Germinal center (tissue), 1 donor: ENCODE measurements at places on chromosomes 5 and 9.

DNA sequence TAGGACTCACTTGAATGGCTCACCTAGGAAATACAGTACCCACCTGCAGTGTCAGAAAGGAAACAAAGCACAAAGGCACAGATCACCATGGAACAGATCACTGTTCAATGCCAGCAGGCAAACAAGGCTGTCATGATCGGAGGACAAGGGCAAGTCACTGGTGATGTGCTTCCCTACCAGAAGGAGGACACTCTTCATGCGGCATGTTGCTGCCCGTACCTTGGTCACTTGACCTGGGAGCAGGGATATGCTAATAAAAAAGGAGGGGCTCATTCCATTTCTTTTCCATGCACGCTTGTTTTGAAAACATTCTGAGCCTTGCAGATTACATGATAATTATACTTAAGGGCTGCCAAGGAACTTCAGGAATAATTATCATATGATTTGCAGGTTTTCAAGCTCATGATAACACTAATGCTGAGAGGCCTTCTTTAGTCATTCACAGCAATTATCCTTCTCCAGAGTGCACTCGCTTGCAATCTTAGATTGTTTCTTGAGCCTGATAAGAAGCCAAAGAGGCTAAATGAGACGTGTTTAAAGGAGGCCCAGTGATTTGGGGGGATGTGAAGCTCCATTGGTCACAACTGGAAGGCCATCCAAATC is 36.1 kb upstream of the STARD4 start:
- DNase-seq: no peak

DNA sequence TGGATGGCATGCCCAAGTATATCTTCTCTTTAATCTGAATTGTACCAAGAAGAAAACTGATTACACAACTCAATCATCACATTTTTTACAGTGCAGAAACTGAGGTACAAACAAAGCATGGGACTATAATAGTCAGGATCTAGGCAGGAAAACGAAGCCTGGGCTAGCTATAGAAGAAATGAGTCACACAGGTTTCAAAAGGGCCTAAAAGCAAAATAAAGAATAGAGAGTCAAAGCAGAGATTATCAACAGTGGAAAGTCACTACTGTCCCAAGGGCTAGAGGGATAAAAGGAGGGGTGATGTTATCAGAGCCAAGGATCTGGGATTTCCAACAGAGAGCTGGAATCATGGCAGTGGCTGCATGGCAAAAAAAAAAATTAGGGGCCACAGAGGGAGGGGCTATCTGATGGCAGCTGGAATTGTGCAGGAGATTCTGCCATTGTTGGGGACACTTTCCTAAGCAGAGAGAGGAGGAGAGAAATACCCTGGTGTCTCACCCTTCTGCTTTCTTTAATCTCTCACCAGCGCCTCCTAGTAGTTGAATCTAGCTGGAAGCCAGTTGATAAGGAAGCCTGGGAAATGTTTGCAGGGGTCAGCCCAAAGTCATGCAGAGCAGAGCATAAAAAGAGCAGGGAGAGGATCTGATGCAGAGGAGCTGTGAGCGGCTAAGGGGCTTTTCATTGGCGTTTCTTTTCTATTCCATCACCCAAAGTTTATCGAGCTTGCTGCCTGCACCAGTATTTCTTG is 343.2 kb downstream of the ACTL7B start:
- no peak for DNase-seq

DNA sequence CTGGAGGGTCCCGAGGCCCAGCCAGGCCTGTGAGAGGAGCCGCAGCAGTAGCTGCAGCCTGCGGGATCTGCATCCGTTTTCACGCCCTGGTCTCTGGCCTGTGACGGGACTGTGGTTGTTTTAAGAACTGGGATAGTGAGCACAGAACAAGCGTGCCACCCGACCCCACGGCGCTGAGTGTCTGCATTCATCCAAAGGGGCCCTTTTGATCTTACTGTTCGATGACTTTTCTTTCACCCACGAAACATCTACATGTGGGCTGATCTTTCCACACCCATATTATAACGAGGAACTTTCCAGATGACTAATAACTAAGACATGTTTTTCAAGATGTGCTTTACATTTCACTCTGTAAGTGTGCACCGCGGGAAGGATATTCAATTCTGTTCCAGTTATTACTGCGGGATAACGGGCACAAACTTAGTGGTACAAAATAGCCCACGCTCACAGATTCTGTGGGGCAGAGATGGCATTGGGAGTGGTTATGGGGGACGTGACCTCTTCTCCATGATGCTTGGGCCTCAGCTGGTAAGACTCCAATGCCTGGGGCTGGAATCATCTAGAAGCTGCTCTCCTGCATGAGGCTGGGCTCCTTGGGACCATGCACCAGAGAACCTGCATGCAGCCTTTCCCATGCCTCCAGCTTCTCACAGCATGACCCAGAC is 165.0 kb downstream of the SYK start:
- no peak for DNase-seq

DNA sequence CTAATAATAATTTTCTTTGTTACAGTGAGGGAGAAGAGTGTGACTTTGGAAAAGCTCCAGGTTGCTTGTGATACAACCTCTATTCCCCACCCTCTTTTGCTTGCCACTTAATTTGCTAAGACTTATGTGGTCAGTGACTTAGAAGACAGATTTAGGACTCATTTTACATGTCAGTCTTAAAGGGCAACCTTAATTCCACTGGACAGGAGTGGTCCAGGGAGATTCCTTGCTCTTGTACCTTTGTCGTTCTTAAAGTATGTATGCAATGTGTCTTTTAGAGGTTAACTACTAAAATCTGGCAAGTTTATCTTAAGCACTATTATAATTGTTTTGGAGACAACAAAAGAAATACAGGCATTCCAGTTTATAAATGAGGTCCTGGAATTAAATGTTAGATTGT is 20.0 kb downstream of the SLC30A5 start:
- DNase-seq: no peak

DNA sequence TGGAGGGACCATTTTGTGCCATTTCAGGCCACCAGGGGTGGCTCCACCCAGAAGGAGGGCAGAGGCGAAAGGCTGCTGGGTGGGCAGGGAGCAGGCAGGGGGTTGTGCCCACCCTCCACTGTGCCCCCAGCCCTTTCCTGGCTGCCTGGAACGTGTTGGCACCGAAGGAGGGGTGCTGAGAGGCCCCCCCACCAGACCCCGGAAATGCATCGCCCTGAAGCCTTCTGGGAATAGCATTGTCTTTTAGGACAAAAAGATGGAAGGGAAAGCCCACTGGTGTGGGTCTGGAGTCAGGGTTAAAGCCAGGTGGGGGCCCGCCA is 5.1 kb downstream of the NOXA1 start:
- no peak for DNase-seq

DNA sequence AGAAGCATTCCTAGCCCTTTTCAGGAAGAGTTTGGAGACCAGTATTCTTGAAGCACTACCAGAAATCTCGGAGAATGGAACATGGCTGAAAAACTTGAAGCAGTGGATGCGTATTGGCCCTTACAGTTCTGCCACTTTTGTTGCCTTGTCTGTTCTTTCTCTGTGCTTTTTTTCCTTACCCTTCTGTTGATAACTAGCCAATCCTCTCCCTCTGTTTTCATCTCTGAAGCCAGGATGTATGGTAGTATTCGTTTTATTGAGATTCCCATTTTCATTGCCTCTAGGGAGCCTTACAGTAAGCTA is 564 bp upstream of the CCNH start:
- DNase-seq: no peak

GRCh38 chr5:14810928-14811572 is 60.5 kb downstream of the ANKH start:
- DNase-seq: no peak

- DNase-seq: no peak
Observed at GRCh38 chr5:153256-153655, 38.0 kb upstream of the LRRC14B start.

- no peak for DNase-seq
Observed at GRCh38 chr5:154097031-154097430, 58.3 kb downstream of the MFAP3 start.

DNA sequence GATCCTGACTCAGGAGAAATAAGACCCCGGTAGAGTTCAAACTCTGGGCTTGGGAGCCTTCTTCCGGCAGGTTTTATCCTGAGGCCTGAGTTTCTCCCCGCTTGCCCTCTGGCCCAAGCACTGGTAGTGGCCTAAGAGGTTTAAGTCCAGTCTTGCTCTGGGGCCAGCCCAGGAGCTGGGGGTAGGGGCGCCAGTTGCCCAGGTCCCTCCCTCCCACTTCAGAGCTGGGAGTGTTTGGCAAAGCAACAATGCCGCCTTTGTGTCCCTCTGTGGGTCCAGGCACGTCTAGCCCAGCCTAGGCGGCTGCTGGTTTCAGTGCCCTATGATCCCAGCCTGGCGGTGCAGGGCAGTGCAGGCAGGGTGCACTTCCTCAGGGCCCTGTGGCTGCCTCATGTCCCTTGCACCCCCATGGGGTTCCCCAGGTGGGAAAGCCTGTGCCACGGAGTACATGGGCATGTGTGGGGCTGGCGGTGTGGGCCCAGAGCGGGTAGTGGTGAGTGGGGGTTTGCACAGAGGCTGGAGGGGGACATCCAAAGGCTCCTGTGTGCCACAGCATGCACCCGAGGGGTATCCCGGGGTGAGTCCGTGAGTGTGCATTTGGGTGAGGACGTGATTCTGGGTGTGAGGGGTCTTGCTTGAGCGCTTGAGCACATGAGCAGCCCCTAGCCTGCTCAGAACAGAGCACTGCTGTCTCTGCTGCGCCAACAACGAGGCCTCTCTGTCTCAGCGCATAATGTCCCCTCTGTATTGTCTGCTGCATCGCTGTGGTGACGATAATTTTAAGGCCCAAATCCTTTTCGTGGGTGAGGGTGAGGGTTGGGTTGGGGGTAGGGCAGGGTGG is 61.7 kb upstream of the PSD2 start:
- no peak for DNase-seq

- no peak for DNase-seq
Observed at GRCh38 chr5:945691-946551, 53.2 kb downstream of the TRIP13 start.

DNA sequence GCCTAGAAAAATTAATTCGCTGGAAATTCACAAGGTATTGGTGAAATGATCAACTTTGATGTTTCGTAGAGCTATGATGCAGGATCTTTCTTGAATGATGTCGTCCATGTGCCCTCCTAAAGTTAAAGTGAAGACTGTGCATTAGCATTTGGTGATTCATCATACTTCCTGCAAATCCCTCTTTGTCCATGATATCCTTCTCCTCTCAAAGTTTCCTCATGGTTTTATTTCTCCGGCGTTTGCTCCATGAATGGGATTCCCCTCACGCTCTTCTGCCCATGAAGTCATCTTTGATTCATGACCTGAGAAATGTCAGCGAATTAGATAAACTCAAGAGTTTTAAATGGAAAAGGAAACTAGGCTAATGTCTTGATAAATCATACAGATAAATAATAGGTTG is 372.7 kb downstream of the PSAT1 start:
- DNase-seq: no peak

GRCh38 chr9:88980740-88981203 is 10.5 kb upstream of the S1PR3 start:
- DNase-seq: no peak

DNA sequence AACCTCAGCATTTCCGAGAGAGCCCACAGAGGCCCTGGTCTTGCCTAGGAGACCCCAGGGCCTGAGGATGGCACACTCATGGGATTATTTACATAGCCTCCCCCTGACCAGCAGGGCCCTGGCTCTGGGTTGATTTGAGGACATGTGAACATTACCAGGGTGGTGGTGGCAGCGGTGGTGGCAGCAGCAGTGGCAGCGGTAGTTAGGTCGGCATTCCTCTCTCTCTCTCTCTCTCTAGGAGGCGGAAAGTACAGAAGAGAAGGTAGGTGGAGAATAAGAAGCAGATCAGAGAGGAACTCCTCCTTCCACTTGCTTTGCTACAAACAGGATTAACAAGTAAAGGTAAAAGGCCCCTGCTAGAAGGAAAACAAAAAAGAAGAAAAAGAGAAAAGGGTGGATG is 39.3 kb downstream of the B4GALT1 start:
- no peak for DNase-seq

DNA sequence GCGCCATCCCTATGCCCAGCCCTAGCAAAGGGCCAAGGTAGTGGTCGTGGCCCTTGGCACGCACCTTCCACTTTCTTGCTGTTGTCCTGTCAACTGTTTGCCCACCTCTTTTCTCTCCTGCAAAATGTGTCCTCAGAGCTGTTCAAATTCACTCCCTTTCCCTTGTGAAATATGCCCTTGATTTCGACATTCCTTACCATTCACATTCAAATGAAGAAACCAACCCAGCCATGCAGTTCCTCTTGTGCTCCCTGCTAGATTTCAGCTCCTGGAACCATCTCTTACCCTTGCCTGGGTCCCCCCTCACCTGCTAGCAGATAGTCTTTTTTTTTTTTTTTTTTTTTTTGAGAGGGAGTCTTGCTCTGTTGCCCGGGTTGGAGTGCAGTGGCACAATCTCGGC is 19.6 kb upstream of the HRH2 start:
- no peak for DNase-seq

GRCh38 chr5:57267805-57268204 is 93.9 kb downstream of the GPBP1 start:
- DNase-seq: no peak

DNA sequence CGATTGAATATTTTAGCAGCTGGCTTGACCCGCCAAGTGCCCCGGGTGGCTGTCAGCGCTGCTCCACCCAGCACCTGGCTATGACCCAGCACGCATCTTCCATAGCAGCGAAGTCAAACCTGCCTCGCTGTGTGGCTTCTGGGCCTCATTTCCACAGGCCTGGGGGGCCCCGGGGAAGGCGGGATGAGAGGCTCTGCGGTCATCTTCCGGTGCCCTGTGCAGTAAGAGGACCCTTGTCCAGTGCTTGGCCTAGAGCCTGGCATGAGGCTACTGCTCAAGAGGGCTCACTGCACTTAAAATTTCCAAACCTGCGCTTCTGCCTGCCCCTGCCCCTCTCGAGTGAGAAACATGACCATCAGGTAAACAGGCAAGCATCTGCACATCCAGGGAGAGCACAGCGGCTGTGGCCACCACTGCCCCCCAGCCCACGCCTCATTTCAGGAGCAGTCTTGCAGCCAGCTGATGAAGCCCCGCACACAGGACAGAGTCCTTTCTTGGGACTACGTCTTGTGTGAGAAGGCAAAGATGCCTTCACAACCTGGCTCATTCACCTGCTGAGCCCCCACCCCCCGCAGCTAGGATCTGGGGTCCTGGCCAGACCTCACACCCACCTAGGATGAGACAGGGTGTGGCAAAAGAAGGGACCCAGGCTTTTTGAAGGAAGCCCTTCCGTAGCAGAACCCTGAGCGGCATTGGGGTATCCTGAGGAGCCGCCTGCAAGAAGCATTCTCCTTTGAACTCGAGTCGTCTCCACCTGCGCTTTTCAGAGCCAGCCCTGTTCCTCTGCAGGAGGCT is 69.5 kb upstream of the UNC5A start:
- DNase-seq: no peak

- DNase-seq: no peak
Observed at GRCh38 chr5:62886603-62887315, 308.1 kb downstream of the LRRC70 start.

DNA sequence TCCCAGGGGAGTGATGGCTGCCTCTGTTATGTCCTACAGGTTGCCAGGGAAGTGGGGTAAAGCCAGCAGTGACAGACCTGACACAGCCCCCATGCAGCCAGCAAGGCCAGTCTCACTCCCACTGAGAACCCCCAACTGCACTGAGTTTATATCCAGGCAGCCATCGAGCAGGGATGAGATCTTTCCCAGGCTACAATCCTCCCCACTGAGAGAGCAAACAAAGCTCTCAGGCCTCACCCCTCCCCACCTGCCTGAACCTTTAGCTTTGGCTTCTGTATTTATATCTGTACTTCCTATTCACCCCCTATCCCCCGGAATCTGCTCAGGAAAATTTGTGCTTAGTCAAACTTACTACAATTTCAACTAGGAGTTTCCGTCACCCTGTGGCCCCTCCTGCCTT is 284.1 kb downstream of the FAM170A start:
- no peak for DNase-seq

- peak; percentile 44 for DNase-seq
Observed at GRCh38 chr9:113682297-113682771, 193.8 kb upstream of the ZNF618 start.

GRCh38 chr9:129838707-129839259 is 3.5 kb downstream of the USP20 start:
- no peak for DNase-seq
